Stimulated activated CD4-positive, alpha-beta T cell treated with anti-CD3 and anti-CD28 coated beads, Interleukin-1b, Interleukin-23, amount 100 ng/mL, for 4 hours (primary cell): ENCODE measurements at places on chromosomes 5 and 9.

DNA sequence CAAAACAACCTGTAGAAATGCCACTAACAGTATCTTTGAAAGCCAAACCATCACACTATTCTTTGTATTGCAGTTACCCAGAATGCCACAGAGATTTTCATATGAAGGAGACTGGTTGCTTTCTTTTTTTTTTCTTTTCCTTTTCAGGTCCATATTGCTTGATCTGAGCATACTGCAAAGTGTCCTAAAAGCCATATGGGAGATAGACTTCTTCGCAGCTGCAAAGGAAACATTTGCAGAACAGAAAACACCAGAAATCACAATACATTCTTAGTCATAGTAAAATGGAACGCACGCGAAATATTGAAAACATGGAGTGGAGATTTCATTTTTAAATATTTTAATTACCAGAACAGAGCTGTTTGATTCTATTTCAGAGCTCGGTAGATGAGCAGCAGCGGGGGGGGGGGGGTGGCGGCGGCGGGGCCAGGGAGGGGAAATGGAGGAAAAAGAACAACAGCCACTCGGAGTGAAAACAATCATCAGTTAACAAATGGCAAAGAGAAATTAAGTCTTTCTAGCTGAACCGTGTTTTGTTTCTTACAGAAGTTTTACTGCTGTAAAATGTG lies 284.1 kb downstream of the NFIB start:
- DNase-seq, result no peak

DNA sequence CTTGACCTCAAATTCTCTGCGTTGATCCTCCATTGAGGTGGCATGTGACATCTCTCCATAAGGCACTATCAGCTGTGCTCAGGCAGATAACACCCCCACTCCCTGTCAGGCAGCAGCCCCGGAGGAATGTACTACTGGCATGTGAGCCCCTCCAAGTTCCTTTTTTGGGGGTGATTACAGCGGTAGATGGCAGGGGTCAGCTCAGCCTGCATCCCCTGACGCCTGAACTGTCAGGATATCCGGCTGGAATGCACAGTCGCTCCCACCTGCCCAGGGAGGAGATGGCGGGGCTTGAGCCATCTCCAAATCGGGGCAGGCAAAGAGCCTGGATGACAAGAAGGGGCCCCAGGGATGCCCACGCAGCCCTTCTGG lies 40.8 kb downstream of the FAM78A start:
- DNase-seq, result no peak

GRCh38 chr5:176610435-176610773 lies 448 bp upstream of the GPRIN1 start:
- no peak for DNase-seq

GRCh38 chr5:68449380-68449779 lies 233.8 kb downstream of the PIK3R1 start:
- no peak for DNase-seq

DNA sequence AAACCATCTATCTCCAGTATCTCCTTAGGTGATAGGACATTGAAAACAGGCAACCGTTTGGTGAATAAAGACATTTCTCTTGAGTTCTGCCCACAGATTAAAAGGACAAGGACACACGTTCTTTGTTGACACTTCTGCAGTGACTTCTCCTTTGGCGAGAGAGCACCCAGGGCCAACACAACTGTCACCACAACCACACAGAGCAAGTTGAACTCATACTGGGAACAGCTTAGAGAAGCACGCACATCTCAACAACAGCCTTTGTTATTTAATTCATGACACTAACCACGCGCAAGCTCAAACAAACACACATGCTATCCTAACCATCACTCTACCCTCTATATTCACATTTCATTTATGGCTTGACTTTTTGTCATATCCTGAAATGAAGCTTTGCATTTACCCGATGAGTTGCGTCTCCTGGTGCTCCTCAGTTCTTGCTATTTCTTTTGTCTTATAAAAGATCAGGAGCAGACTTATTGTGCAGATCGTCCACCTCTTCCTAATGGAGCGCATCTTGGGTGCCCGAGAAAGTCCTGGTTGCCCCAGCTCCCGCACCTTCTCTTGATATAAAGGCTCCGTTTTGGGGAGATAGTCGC lies 543 bp downstream of the ST8SIA4 start:
- no peak for DNase-seq

- DNase-seq, result no peak
Measured at GRCh38 chr9:129556491-129557191, 64.3 kb downstream of the C9orf50 start.

DNA sequence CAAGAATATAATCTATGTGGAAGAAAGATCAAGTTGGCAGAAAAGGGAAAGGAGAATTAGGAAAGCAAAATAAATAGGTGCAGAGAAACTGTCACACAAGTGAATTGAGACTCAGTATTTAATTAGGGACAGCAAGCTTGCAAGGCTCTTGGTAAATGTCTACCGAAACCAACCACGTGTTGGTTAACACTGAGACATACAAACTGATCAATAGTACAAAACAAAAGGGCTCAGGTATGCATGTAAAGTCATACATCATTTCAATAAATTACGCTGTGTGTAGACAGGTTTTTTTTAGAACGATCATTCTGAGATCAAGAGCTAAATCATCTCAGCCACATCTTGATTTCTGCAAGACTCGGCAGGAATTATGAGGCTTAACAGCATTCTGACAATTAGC lies 225.4 kb downstream of the EBF1 start:
- DNase-seq, result no peak

GRCh38 chr5:106862450-106863193 lies 808.1 kb downstream of the EFNA5 start:
- no peak for DNase-seq
